ENCODE measurements at places on chromosomes 6 and 20.

- DNase-seq, result peak; percentile 1
Measured at GRCh38 chr6:79813143-79813850, 134.1 kb downstream of the ELOVL4 start.

DNA sequence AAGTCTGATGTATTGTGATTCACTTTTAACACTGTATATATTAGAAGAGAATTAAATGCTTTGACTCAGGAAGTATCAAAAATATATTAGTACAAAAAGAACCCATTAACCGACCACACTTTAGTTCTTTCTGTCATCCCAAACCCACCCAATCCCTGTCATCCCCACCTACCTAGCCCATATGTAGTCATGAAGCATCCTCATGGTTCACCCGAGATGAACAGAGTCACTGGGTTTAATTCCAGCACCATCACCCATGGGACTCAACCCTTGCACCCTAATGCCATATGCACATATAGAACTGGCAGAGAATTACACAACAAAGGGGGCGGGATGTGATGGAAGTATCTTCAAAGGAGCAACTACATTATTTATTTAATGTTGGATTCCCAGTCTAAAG is 141.4 kb downstream of the KHDC1L start:
- DNase-seq, result no peak

- no peak for DNase-seq
Measured at GRCh38 chr6:37946057-37946456, 126.5 kb downstream of the ZFAND3 start.

DNA sequence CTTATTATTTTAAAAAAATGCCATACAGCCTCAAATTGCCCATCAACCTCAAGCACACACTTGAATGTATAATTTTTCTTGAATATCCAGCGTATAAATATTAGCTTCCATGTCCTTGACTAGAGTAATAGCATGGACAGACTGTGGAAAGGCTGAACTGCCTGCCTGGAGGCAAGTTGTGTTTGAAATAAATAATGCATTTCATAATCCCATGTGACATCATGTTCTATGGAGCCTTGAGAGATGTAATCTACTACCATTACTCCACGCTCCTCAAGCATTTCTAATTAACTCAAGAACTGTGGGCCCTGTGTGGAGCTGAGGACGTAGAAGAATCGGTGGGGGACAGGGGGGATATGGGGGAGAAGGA is 94.2 kb downstream of the CDS2 start:
- peak; percentile 24 for DNase-seq

DNA sequence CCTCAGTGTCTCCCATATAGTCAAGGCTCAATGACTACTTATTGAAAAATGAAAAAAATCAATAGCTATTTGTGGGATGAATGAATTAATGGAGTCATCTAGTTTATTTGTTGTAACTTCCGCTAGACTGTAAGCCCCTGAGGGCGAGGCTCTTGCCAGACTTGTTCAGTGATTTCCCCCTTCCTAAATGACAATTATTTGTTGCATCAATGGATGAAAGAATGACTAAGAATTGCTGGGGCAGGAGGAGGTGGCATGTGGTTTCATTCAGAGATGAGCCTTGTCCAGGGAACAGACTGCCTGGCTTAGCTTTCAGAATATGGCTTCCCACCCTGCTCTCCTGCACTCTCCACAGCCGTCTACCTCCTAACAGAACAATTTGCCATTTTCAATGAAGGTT is 1.1 kb upstream of the PRELID3B start:
- DNase-seq, result peak; percentile 56

- peak; percentile 50 for DNase-seq
Measured at GRCh38 chr20:33299111-33299603, 16.1 kb downstream of the BPIFB1 start.

GRCh38 chr20:16408981-16409380 is 164.3 kb downstream of the KIF16B start:
- no peak for DNase-seq

DNA sequence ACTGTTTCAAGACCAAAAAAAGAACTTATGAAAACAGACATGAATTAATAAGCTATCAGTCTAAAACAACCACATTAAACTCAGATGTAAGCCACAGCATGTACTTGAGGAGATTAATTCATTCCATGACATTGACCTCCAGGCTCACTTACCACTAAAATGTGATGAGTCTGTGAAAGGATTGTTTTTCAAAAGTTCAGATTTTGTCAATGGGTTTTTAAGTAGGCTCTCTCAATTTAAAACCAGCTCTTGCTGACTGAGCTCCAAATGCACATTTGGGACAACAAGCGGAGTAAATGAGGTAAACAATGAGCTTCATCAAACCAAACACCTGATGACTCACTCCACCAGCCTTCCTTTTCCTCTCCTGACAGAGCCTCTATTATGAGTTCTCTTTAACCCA is 197.0 kb downstream of the SIM1 start:
- DNase-seq, result peak; percentile 86

GRCh38 chr20:38127920-38128528 is 37.0 kb downstream of the TGM2 start:
- no peak for DNase-seq

DNA sequence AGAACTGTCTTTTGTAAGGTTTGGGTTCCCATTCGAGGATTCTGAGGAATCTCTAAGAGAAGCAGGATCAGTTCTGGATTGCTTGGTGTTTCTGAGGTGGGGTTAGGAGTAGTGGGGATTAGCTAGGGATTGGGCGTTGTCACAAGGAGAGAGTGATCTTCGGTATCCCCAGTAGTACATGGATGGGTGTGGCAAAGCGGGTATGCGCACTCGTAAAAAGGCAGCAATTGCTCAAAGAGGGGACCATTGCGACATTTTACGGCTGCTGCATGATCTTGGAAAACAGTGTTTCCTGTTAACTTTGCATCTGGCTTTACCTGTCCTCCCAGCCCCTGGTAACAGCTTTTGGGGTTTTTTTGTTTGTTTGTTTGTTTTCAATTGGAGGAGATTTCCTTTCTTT is 9.7 kb upstream of the ZSCAN9 start:
- DNase-seq, result peak; percentile 29

DNA sequence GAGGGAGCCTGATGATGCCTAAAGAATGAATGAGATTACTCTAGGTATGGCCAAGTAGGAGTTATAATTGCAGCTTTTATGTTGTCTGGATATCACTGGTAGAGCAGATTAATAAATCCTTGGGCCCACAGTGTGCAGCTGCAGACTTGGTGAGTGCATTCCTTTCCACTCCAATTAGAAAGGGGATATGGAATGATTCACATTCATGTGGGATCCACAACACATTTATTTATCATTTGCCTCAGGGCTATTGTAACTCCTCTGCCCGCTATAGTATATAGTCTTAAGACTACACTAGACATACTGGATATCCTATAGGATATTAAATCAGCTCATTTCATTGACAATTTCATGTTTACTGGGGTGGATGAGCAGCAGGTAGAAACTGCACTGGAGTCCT is 11.6 kb upstream of the HLA-G start:
- no peak for DNase-seq

DNA sequence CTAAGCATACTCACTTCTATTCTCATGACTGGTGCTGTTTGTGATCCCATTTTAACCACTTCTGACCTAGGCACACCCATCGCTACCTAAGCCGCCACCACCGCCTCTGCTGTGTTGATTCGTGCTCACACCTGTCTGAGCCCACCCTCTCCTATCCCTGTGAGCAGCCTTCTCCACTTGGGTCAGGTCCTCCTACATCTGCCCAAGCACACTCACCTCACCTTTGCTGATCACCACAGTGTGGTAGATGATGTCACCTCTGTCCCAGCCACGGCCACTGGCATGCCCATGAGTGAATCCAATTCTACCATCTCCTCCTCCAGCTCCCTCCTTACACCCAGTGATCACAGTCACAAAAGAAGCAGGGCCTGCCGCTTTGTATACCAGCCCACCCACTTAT is 20.8 kb downstream of the MUC22 start:
- DNase-seq, result no peak

GRCh38 chr20:56540415-56540814 is 7.4 kb downstream of the FAM209B start:
- peak; percentile 14 for DNase-seq

GRCh38 chr6:87905101-87905641 is 142.5 kb upstream of the SPACA1 start:
- DNase-seq, result peak; percentile 0

DNA sequence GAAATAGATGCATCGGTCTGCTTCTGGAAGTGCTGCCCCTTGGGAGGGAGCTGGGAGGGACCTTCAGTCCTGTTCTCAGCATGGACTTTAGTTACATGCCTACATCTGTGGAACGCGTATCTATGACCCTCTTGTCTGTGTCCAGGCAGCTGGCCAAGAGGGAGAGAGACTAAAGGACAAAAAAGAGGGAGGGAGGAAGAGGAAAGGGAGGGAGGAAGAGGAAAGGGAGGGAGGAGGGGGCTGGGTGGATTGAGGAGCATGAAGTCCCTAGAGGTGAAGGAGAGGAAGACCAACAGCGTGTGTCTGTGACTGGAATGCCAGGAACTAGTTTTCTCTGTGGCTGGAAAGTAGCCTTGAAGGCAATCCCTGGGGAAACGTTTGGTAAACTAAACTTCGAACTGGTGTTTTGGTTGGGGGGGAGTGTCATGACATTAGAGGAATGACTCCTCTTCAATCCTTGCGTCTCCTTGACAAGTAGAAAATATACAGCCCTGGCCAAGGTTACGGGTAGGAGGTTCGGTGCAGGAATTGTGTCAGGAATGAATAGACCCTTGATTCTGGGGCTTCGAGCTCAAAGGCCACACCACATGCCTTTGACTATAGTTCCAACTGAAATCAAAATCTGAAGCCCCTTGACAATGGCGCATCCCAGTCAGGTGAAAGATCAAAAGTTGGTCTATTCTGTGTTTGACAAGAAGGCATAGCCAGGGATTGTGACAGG is 52.0 kb upstream of the PLEKHG1 start:
- DNase-seq, result no peak
